Astrocyte of the hippocampus (primary cell): ENCODE measurements at places on chromosomes 11 and 22.

DNA sequence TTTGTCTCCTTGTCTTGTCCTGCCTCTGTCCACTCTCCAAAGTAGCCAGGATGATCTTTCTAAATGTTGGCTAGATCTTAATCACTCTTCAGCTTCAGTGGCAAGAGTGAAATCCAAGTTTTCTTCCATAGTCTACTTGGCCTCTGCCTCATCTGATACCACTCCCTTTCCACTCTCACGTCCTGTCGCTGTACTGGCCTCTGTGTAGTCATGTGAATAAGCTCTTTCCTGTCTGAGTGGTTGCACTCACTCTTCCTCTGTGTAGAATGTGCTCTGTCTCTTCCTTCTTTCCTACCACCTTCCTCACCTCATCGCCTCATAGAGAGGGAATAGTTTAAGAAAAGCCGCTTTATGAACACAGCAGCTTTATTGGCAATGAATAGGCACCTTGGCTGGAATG is 86.5 kb downstream of the WNT11 start:
- peak; percentile 27 for DNase-seq

DNA sequence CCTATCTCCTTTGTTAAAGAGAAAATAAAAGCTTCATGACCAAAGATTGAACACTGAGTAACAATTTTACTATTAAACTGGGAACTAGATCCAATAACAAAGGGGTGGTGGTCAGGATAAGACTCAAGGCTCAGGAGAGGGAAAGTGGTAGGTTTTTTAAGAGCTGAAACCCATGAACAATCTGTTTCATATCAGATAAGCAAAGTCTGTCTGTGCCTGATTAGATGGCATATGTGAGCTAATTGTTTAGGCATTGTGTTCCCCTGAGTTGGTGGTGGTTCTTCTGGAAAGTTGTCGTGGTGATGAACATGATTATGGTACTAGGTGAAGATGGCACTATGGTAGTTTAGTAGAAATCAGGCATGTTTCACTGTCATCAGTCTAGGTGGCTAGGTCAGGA is 24.4 kb downstream of the USP47 start:
- no peak for DNase-seq

GRCh38 chr11:20374741-20375300 is 11.3 kb downstream of the HTATIP2 start:
- DNase-seq, result peak; percentile 53

GRCh38 chr11:30990625-30991296 is 378.8 kb downstream of the DCDC1 start:
- DNase-seq, result no peak

GRCh38 chr11:86978756-86979608 is 23.8 kb upstream of the FZD4 start:
- peak; percentile 53 for DNase-seq

- DNase-seq, result no peak
Measured at GRCh38 chr22:49147617-49148175, 680.0 kb downstream of the BRD1 start.

GRCh38 chr11:3074912-3075589 is 17.8 kb upstream of the CARS1 start:
- DNase-seq, result peak; percentile 29

DNA sequence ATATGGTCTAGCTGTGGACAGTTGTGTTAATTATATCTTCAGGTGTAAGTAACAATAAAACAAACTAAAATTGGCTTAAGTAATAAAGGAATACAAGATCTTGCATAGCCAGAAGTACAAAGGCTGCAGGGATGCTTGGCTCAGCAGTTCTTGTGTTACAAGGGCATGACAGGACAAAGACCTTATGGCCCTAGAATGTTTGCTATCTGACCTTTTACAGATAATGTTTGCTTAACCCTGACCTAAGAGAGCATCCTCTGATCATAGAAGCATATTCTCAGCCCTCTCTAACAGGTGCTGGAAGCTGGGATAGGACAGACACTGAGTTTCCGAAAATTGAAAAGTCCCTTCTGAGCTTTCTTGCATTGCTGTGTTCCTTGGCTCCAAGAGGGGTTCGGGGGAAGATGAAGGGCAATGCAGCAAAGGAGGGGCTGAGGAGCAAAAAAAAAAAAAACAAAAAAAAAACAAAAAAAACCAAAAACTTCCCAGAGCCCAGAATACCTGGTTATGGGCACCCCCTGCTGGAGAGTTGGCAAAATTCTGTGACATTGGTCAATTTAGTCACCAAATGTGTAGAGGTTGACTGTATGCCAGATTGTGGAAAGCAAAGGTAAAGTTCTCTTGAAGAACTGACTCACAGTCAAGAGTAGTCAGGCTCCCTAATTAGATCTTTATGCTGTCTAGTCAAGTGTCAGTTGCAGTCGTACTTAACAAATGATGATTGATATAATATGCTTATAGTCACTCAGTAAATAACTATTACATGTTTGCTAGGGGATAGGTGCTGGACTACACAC is 10.4 kb upstream of the HIKESHI start:
- DNase-seq, result peak; percentile 78

DNA sequence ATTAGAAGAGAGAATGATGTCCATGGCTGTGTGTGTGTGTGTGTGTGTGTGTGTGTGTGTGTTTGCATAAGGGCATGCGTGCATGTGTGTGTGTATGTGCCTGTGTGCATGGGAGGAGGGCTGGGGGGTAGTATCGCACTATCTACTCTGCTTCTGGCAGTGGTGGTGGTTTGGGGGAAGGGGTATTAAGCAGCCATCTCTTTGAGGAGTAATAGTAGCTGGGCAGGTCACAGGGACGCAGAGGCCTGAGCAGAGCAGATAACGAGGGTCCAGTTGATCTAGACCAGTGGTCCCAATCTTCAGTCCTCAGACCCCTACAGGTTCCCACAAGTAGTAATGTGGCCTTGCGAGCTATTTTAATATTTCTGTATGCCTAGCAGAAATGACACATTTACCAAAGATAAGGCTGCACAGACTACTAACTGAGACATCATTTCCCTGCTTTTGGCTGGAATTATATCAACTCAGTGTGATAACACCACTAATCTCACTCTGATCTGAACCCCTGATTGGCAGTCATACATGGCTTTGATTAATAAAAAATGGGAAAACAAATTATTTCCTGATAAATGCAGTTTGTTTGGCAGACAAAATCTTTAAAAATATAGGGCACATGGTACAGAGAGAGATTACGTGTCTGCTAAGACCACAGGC is 354.3 kb downstream of the BUD13 start:
- DNase-seq, result no peak

- peak; percentile 46 for DNase-seq
Measured at GRCh38 chr11:115334932-115335788, 169.1 kb downstream of the CADM1 start.

DNA sequence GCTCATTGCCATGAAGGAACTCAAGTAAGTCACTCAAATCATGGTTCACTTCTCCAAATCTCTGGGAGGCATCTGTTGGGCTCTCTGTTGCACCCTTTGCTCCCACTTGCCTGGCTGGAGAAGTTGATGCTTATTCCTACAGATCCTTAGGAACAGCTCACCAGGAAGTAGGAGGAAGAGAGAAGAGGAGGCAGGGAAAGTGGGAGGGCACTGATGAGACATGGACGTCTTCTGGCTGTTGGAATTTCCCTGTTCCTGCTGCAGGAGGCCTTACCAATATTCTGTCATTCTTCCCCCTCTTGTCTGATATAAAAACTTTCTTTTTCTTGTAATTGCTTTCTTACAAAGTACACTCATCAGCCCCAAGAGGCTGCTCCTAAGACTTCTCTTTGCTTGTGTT is 13.6 kb downstream of the POLR2F start:
- no peak for DNase-seq

GRCh38 chr22:21947040-21948014 is 5.3 kb downstream of the PPM1F start:
- DNase-seq, result peak; percentile 71

- no peak for DNase-seq
Measured at GRCh38 chr22:28105413-28105812, 186.4 kb upstream of the PITPNB start.
